ENCODE measurements at places on chromosomes 5 and 9. TPM values are rescaled to one million over a fixed set of nuclear protein-coding genes. Genes with fewer than 3 reads are reported as not detected.

TIMD4 gene
- total RNA-seq, result not detected

PCDHB13 gene
- total RNA-seq, result 0.51 TPM

FYB1 gene
- not detected for total RNA-seq

CCDC152 gene
- 0.13 TPM for total RNA-seq

ENTPD2 gene
- total RNA-seq, result not detected

PCDHGA10 gene
- total RNA-seq, result 3.0 TPM

SQSTM1 gene
- 588 TPM for total RNA-seq

C5orf34 gene
- 3.7 TPM for total RNA-seq
